Urinary bladder (tissue), 4 donors: ENCODE measurements at places on chromosomes 4 and X.

DNA sequence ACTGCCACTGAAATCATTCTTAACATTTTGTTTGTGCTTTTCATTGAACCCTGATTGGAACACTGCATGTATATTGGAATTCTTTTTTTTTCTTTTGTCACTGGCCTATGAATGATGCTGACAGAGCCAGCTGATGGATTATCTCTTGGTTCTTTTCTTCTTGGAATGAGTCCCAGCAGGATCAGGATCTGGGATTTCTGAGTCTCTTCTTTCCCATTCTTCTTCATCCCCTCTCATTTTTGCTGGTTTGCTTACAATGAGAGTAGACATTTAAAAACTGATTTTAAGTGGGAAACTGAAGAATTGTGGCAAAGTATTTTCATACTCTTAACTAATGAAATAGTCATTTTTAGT is 9.0 kb downstream of the DCUN1D4 start:
- no peak for DNase-seq

DNA sequence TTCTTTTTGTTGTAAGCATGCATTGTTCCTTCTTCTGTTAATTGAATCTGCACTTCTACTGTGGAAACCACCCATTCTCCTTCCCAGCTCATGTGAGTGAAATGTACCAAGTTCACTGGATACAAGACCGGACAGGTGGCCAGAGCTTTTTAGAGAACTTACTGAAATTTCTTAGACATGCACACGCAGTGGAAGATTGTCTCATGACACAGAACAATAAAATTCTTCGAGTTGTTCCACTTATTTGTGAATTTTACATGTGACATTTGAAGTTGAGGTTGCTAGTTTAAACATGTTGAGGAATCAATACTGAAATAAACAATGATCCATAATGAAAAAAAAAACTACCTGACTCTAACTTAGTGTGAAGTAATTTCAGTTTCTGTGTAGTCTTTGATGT is 568.0 kb downstream of the TECRL start:
- DNase-seq = no peak

DNA sequence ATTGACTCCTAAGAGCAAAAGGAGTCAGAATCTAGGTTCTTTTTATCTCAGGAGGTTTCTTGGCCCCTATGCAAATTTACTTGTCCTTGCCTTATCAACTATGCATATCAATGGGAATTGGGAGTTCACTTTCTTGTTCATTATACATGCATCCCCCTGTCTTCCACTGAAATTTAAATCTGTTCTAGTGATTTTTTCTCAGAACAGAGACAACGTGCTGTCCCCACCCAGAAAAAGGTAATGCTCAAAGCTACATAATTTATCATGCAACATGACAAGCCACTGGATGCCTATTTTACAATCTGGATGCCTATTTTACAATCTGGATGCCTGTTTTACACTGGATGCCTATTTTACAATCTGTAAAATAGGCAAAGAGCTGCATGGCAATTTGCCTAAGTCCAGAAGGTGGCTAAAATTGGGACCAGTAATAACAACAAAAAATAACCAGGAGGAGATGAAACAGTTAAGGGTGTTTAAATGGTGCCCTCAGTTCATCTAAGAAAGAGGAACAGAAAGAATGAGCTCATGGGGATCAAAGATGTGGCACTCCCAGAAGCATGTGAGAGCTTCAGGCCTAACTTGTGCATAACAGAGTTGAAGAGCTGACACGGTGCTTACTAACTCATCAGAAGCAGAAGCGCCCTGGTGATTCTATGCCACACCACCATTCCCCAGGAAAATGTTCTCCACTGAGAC is 537.8 kb upstream of the BOD1L1 start:
- no peak for DNase-seq

DNA sequence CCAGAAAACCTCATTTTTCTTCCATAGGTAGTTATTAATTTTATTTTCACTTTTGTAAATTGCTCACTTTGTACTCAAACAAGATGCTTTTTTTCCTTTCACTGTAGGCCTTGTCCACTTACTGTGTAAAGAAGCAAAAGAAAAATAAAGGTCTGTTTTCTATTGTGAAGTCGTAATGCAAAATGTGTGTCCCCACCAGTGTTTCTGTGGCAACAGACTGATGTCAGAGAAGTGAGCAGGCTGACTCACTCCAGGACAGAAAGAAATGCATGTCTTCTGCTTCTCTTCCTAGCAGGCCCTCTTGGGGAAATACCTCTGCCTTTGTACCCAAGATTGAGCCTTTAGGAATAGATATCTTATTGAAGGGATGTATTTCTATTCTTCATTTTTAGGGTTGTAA is 30.3 kb downstream of the INPP4B start:
- DNase-seq = no peak

DNA sequence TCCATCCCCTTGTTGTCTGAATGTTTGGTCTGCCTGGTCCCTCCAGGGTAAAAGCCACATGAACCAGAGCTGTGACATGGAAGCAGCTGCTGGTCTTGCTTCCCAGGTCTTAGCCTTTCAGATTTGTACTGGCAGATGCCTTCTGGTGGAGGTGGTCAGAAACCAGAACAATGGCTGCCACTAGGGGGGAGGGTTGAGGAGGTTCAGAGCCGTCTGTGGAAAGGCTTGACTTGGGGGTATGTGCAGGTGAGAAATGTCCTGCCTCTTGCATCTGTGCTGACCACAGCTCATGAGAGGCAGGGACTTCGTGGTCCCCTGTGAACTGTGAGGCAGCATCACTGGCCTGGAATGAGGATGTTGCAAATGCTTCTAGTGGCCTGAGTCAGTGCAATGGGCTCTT is 144.2 kb upstream of the WDR1 start:
- DNase-seq = no peak

GRCh38 chr4:3714642-3715001 is 51.6 kb upstream of the ADRA2C start:
- no peak for DNase-seq

DNA sequence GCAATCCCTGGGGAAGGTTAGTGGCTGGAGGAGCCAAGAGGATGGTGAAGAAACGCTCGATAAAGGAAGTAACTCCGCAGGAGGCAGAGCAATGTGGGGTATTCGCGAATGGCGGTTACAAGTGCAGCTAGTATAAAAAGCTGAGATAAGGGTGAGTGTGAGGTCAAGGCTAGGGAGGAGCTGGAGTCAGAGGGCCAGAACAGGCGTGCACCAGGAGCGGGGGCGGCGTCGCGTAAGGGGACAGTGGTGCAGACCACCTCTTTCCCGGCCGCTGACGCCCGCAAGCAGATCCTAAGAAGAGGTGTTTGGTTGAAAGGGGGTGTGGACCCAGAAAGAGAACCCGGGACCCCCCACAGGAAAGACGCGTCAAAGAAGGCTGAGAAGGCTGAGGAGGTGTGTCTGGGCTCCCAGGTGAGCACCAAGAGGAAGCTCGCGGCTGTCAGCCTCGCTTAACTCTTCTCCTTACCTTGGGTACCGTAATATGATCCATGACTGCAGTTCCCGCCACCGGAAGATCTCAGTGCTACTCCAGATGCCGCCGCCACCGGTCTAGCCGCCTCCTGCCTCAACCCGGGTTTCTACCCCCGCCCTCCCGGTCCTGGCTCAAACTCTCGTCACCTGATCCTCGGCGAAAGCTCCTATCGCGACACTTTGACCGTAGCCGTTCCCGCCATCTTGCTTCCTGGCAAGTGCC is at the start of gene MTMR8:
MTMR8 (minus strand) TSS at position 579 of the 694 bp plus-strand sequence; CDS start at position 490, 89 bp downstream.
- DNase-seq = peak; percentile 21

- DNase-seq = no peak
Measured at GRCh38 chr4:4868758-4869723, 9.6 kb downstream of the MSX1 start.

DNA sequence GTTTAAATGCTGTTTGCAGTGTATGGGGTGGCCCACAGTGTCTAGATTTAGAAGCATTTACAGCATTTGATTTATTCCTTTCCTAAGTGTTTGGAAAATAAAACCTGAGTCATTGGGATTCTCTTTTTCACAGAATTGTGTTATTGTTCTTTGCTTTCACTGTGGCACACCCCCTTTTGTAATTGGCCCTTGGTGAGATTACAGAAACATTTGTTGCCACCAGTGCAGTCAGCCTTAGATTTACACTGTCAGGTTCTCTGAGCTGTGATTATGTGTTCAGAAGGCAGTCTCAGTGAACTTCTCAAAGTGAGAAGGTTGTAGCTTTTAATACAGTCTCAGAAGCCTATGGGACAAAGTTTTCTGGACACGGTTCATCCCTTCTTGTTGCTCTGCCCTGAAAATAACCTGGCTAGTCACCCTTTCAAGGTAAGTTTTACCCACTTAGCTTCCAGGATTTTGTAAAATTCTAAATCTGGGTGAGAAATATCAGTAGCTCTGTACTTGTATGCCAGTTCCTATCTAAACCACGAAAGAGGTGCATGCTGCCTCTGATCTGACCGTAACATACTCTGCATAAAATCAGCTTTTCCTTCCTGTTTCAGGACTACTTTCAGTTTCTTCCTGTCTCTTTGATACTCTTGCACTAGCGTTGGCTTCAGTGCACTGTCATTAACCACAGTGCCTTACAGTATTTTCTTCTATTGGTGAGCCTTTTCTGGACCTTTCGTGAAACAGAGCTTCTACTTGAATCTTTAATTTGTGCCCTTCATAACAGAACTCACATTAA is 12.6 kb downstream of the RUFY3 start:
- no peak for DNase-seq

DNA sequence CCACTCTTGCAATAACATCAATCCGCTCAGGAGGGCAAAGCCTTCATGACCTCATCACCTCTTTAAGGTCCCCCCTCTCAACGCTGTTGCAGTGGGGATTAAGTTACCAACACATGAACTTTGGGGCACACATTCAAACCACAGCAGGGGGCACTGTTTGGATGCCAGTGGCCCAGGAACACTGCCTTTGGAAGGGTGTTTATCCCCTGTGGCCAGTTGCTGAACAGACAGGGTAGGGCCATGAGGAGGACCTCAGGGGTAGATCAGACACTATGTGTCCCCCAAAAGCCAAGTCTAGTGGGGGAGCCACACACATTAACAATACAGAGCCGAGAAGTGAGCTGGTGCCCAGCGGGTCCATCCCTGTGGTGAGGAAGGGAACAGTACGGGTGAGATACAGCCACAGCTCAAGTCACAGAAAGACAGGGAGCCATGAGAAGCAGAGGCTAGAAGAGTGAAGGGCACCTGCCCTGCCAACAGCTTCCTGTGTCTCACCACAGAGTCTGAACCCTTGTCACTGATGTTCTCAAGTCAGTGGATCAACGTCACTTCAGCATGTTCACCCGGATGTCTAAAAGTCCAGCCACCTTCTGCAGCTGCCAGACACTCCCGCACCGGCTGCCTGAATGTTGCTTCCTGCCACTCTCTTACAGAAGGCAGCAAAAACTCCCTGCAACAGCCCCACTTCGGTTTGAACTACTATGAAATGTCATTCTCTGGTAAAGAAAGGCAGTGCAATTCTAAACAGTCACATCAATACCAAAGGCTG is 19.9 kb upstream of the MXD4 start:
- no peak for DNase-seq

DNA sequence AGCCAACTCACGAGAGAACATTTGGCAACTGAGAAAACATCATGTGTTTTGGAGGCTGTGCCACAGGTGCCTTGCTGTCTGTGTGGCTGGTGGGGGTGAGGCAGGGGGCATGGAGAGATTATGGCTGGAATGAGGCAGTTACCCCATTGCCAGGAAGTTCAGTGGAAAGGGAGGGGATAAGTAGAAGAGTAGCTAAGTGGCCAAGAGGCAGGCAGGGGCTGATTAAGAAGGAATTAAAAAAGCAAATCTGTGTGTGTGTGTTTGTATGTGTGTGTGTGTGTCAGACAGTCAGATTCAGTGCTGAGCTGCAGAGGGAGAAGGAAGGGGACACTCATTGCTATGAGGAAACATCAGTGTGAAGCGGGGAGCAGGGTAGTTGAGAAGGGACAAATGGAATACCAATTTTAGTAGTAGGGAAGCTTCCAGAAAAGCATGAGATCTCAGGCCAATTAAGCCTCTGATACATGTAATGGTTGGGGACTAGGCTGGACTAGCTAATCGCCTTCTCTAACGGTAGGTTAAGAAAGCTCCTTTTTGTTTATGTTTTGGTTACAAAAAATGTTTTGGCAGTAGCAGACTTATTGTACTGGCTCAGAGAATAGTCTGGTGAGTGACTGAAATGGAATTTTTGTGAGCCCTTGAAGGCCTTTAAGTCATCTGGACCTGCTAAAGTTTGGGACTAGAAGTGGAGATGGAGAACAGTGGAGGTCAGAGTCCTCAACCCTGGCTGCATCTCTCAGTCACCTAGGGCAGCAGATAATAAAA is 18.5 kb downstream of the TMEM164 start:
- no peak for DNase-seq

DNA sequence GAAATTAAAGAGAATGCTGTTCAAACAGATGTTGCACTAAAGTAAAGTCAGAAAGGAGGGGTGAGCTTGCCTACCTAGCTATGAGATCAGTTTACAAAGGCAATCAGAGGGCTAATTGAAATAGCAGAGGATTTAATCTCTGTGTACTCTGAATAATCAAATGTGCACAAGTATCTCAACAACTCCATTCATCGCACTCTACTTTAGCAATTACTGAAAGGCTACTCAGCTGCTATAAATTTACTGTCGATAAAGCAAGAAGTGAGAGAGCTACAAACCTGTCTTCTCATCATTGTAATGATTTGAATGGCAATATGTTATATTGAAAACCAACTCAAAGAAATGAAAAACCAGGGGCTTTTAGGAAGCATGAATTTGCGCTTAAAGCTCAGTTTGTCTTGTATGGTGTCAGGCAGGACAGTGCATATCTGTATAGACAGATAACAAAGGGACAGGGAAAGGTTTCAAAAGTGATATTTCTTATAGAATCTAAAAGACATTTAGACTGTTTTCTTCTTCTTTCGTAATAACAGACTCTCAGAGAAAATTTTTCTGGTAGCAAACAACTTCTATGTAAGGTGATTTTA is 34.8 kb downstream of the GC start:
- DNase-seq = no peak

DNA sequence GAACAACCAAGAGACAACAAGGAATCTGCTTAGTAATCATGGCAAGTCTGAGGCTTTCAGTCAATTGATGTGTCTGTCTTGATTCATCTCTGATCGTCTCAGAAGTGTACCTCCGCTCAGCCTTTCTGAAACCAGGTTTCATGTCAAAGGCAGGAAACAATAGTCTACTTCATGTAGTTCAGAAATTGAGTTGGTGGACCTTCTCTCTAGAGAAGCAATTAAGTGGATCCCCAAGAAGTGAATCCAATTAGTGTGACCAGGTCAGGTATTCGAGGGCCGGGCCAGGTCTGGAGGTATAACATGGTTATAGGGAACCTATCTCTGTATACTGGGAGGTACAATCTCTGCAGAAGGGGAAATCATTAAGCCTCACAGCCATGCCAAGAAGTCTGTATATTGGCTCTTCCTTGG is 32.0 kb downstream of the DAPP1 start:
- DNase-seq = no peak

GRCh38 chr4:49000806-49001205 is 14.7 kb downstream of the CWH43 start:
- DNase-seq = no peak

- DNase-seq = peak; percentile 39
Measured at GRCh38 chr4:138182838-138183426, 59.2 kb downstream of the SLC7A11 start.

- DNase-seq = no peak
Measured at GRCh38 chr4:138598226-138598625, 356.1 kb upstream of the SLC7A11 start.

DNA sequence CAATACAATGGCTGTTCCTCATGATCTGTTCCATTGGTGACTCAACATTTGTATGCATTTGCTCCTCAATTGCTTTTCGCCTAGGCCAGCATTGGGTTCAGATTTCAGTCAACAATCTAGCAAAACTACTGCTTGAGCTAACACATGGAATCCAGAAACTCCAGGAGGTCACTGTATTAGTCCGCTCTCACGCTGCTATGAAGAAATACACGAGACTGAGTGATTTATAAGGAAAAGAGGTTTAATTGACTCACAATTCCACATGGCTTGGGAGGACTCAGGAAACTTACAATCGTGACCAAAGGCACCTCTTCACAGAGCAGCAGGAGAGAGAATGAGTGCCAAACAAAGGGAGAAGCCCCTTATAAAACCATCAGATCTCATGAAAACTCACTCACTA is 67.1 kb downstream of the RXFP1 start:
- DNase-seq = no peak
